Effector CD4-positive, alpha-beta T cell (primary cell): ENCODE measurements at places on chromosomes 11 and 22.
A peak's percentile ranks its signal among the peaks of the same experiment; 100 is the strongest.

- no peak for DNase-seq
These were observed 16.5 kb downstream of the BLID start for GRCh38 chr11:122099374-122100036.

DNA sequence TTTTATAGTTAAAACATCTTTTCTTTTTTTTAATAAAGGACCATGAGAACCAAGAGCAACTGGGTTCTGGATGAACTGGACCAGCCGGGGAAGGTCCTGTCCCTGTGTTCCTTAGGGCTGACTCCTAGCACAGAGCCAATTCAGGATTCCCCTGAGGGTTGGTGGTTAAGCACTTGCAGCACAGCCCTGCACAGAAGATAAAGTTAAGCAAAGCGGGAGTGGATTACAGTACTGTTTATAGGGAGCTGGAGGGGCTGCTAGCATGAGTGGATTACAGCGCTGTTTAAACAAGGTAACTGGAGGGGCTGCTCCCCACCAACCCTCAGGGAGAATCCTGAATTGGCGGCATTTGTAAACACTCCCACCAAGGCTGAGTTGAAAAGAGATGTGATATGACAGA is 90.6 kb downstream of the CELSR1 start:
- no peak for DNase-seq

DNA sequence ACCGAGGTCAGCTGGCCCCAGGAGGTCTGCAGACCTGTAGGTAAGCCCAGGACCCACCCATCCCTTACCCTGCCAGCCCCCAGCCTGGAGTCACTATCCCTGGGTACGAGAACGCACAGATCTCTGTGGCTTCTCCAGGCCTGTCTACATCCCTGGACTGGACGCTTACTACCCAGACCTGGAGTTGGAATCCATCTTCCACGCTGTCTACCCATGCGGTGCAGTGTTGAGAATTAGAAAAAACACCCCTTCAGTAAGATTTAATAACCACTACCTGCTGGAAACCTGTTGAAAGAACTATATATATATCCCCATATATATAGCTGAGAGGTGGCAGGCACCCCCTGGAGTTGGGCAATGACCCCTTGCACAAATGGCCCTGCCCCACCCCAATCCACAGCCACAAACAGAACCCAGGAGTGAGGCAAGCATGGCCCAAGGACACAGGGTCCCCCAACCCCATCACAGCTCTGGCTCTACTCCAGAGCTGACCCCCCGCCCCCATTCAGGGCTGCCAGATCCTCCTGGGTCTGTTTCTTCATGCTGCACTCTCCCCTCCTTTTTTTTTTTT is 17.7 kb upstream of the RGL4 start:
- DNase-seq, result no peak

GRCh38 chr22:23604939-23605712 is 25.0 kb upstream of the IGLL1 start:
- no peak for DNase-seq

- DNase-seq, result no peak
These were observed 3.7 kb downstream of the TRPM5 start for GRCh38 chr11:2440646-2441045.

DNA sequence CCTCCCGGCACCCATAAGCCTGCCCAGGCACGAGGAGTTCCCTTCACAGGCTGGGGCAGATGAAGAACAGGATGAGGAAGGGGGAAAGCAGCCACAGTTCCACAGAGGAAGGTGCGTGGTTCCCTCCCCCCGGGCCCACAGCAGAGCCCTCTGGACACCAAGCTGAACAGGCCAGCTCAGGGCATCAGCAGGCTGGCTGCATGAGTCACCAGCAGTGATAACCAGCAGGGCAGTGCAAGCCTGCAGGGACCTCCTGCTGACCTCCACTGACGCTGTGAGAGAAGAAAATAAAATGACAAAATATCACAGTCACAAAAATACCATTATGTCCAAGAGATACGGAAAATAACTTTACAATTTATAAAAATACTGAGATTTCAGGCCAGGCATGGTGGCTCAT is 11.5 kb downstream of the RTL6 start:
- no peak for DNase-seq

- DNase-seq, result no peak
These were observed 114.9 kb upstream of the ALX4 start for GRCh38 chr11:44424841-44425240.

DNA sequence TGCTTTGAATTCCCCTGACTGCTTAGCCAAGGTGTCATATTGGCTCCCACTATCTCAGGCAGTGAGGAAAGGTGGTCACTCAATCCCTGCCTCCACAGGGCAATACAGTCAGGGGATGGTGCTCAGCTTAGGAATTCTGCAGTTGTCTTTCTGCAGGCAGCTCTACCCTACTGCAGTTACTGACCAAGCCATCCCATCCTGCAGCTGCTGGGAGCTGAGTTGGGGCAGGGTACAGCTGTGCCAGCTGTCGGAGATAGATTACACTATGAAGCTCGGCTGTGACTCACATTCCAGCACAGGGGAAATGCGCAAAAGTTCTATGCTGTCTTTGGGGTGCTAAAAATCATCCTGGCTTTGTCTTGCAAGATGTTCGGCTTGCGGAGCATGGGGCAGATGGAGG is 4.4 kb upstream of the DAGLA start:
- no peak for DNase-seq

DNA sequence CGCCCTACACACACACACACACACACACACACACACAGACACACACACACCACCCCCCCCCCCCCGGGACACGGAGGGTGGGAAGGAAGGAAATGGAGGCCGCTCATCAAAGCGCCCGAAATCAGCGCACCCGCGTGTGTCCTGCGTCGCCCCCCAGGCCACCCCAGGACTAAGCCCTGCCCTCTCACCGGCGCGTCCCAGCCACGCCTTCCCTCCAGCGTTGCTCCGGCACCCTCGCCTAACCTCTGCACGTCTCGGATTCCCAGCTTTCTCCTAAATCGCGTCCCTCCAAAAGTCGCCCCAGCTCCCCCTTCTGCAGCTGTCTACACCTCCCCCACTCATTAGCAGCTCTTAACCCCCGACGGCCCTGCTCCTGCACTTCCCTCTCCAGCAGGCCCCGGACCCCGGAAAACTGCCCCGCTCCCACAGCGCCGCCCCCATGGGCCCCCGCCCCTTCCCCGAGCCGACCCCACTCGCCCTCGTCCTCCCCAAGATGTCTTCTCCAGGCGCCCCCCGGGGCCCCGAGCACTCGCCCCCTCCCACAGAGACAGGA is 557 bp downstream of the PACSIN2 start:
- peak; percentile 29 for DNase-seq

- DNase-seq, result no peak
These were observed 3.3 kb upstream of the BACE1 start for GRCh38 chr11:117319214-117319840.

- DNase-seq, result no peak
These were observed 4.2 kb upstream of the KRTAP5-6 start for GRCh38 chr11:1692708-1693326.

DNA sequence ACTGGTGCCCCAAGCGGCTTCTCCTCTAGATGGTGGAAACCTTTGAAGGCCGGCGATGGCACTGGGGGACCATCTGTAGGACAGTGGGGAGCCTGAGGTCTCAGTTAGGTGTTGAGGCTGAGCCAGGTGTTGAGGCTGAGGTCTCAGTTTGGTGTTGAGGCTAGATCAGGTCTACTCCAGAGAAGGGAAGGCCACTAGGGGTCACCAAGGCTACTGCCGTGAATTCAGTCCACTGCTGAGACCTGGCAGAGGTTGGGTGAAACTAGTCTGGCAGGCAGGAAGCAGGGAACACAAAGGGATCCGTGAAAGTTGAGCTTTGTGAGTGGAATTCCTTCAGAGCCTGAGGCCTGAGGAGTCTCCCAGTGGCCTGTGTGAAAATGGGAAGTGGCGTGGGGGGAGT is 123.8 kb upstream of the FGF3 start:
- no peak for DNase-seq

DNA sequence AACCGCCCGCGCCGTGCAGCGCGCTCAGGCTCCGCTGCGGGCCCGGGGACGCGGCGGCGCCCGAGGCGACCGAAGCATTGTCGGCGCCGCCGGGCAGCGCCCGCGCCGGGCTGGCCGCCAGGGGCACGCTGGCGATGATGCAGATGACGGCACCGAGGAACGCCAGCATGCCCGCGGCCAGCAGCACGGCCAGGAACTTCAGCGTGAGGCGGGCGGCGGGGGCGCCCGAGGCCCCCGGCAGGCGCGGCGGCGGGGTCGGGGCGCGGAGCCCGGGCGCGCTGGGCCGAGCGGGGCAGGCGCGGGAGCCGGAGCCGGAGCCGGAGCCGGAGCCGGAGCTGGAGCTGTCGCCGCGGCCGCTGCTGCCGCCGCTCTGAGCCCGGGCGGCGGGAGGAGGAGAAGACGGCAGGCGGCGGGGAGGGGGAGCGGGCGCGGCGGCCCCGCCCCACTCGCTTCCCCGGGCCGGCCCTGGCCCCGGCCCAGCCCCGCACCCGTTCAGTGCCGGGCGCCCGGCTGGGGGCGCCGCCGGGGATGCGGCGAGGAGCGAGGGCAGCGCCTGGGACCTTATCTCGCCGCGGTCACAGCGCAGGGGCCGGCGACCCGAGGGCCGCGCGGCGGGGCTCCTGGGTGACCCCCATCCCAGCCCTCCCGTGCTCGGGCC is at the start of gene NPTXR:
Gene NPTXR (minus strand): TSS at position 372 of the 658 bp plus-strand sequence.
- DNase-seq, result peak; percentile 21

- DNase-seq, result no peak
These were observed 146.3 kb upstream of the ARHGAP20 start for GRCh38 chr11:110858547-110858921.

- no peak for DNase-seq
These were observed 3.4 kb downstream of the EMID1 start for GRCh38 chr22:29208879-29209623.

DNA sequence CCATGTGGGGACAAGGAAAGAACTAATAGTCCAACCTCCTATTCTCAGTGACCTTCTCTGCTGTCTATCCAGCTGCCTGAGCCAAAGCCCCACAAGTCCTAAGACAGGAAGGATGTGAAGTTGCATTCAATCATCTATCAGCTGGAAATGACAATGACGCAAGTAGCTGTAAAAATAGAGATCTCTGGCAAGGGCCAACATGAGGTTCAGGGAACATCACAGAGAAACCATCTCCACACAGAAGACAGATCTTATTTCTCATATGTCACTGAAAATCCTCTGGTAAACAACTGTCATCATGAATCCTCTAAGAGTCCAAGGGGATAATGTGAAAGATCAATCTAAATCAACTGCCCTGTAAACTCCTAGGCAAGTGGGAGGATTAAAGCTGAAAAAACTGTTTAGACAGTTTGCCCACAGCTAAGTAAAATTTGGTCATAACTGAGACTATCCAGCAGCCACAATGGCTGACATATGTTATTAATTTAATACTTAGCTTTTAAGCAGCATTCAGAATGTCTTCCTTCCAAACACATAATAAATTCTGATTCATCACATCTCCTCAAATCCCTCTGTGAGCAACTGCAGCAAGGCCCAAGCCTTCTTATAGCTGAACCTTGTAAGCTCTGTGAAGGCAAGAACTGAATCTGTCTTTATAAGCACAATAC is 52.1 kb downstream of the ALG9 start:
- DNase-seq, result no peak

DNA sequence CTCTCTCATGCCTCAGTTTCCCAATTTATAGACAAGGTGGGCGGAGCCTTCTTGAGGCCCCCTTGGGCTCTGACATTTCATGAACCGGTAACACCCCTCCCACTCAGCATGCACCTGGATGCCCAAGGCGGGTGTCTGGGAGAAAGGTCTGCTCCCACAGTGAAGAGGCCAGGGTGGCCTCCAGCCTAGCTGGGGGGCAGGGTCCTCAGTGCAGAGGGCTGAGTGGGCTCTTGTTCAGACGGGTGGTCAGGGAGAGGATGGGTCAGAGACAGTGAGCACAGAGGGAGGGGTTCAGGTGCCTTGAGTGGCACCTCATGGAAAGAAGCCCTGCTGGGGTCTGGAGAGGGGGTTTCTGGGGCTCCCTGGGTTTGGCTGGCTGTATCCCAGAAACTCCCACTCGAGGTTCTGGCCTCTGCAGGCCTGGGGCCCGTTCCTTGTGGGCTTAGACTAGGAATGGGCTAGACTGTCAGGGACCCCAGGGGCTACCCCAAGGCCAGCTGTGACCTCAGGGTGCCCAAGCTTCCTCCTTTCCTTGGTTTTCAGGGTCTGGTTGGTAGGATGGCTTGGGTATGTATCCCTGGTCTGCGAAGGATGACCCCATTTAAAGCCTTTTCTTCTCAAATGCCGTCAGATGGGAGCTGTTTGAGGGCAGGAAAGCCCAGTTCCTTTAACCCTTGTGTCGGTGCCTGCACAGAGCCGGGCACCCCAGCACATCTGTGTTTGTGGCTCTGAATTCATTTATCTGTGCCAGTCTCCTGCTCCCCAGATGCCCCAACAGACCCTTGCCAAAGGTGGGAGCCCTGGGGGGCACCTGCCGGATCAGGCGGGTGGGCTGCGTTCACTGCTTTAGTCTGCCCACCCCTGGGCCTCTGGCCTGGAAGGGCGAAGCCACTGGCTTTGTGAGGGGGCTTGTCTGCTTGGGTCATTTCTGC is 1.2 kb downstream of the SYNGR1 start:
- DNase-seq, result no peak

DNA sequence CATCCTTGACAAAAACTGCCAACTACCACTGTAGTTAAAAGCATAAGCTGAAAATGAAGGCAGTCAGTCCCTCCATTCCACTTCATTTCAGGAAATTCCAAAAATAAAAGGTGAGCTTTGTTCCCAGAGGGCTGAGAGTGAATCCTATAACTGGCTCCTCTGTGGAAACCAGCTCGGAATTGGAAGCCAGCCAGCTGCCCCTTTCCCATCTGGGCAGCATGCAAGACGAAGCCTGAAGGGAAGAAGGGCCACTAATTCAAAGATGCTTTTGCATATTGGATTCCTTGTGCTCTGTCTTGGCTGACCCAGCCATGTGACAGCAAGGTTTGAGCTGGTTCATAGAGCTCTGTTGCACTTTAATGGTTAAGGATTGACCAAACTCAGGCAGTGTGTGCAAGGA is 83.4 kb downstream of the ALX4 start:
- DNase-seq, result no peak

- no peak for DNase-seq
These were observed 34.1 kb downstream of the SNX19 start for GRCh38 chr11:130882138-130882551.

DNA sequence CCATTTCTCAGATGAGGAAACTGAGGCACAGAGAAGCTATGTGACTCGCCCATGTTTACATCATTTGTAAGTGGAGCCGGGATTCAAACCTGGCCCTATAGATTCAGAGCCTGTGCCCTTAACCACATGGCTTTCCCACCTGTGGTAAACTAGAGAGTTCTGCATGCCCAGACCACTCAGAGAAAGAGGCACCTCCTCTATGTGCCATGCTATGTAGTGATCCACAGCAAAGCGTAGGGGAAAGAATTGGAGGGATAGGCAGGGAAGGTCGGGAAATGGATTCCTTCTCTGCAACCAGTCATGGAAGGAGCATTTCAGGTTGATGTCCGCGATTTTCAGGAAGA is 15.4 kb upstream of the POU2AF2 start:
- no peak for DNase-seq

GRCh38 chr22:25403284-25403810 is 161.1 kb upstream of the GRK3 start:
- no peak for DNase-seq

DNA sequence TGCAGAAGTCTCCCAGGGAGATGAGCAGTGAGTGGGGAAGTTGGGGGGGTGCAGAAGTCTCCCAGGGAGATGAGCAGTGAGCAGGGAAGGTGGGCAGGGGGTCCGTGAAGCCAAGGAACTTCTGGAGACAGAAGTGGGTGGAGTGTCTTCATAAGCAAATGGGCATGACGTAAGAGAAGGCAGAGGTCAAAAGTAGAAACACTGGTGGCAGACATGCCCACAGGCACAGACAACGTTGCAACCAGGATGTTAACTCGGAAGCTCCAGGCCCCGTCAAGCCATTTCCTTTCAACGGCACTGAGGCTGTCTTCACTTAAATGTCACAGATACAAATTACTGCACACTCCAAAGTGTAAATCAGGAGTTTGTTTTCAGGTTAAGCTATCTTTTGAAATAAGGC is 186.1 kb downstream of the SHANK2 start:
- DNase-seq, result no peak
